Eye (tissue), 1 donor: ENCODE measurements at places on chromosomes 1 and 21.

GRCh38 chr1:244163861-244164510, 112.9 kb downstream of the ZBTB18 start:
- DNase-seq: peak; percentile 35

GRCh38 chr1:8431784-8432183, 113.9 kb downstream of the SLC45A1 start:
- DNase-seq: no peak

- DNase-seq: no peak
Measured at GRCh38 chr1:52825868-52826267, 16.7 kb upstream of the ZYG11A start.

DNA sequence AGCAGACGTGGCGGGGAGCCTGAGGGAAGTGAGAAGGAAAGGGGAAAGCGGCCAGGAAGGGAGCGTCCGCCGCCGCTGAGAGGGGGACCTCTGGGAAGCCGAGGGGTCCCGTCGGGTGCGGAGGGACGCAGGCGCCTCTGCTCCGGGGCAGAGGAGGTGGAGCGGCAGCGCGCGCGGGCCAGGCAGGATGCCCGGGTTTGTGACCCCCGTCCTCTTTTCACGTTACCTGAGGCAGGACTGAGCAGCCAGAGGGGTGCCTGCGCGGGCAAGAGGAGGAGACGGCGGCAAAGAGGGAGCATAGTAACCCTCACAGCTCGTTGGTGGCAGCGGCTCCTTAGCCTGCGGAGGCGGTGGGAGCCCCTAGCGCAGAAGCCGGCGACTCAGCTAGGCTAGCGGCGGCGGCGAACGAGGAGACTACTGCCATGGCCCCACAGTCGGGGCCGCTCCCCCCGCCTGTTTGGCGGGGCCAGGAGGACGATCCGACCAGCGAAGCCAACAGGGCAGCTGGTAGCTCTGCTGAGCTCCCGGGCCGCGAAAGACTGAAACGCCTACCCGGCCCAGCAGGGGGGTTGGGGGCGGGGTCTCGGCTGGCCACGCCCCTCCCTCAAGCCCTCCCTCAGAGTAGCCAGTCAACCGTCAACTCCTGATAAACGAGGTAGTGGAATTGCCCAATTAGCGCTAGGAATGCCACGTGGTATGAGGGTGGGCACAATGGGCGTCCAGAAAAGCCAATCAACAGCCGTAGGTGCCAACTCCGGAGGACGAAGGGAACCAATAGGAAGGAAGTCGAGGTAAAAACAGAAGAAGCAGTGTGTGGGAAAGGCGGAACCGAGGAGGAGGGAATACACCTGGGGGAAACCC, at the start of gene TESK2:
TESK2 (minus strand) TSS at position 538 of the 861 bp plus-strand sequence. CDS start 33,378 bp downstream, outside the sequence.
- peak; percentile 99 for DNase-seq

DNA sequence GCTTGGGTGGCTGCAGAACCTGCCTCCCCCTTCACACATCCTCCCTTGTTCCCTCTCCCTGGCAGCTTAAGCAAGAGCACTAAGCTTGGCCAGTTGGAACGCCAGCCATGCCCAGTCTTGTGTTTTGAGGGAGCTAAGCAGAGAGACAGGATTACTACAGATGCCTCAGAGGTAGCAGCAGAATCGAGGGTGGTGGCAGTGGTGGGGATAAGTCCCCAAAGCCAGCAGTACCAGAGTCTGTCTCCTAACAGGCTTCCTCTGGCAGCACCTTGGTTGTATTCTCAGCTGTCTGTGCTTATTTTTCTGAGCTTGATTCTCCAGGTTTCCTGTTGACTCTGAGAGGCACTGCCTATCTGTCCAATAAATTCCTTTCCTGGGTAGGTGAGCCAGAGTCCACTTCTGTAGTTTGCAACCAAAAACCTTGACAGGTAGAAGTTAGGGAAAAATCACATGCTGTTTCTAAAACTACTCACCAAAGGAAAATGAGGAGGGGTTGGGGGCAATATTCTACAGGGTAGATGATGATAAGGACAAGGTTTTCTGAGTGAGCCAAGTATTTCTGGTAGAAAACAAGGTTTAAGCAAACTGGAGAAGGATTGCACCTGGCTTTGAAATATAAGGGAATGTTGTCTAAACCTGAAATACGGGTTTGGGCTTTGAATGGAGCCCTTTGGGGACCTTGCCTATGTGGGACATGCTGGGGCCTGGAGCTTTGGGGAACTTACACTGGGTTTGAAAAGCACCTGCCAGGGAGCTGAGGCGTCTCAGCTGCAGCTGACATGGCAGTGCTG, 100.8 kb downstream of the PBX1 start:
- DNase-seq: no peak

GRCh38 chr1:27436204-27437159, 44.1 kb downstream of the GPR3 start:
- no peak for DNase-seq

DNA sequence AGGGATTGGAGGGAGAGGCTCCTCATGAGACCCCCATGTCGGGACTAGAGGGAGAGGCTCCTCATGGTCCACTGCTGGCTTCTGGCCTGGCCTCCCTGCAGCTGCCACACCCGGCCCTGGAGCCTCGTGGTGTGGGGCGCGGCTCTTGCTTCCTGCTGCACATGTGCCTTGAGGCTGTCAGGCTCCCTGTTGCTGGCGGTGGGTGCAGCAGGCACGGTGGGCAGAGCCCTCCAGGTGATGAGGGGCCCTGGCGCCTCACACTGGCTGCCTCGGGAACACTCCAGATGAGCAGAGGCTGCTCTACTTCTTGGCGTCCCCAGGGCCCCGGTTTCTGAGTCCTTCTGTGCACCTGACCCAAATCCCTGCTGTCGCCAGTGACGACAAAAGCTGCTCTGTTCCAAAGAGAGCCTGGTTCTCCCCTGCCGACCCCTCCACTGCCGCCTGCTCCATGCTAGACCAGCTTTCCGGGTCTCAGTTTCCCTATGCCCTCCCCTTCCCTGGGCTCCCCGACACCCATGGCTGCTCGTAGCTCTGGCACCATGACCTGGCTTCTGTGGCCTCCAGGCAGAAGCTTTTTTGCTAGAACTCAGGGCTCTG, 9.7 kb upstream of the ATAD3B start:
- DNase-seq: no peak

GRCh38 chr1:214187121-214187900, 93.6 kb upstream of the SMYD2 start:
- peak; percentile 76 for DNase-seq

DNA sequence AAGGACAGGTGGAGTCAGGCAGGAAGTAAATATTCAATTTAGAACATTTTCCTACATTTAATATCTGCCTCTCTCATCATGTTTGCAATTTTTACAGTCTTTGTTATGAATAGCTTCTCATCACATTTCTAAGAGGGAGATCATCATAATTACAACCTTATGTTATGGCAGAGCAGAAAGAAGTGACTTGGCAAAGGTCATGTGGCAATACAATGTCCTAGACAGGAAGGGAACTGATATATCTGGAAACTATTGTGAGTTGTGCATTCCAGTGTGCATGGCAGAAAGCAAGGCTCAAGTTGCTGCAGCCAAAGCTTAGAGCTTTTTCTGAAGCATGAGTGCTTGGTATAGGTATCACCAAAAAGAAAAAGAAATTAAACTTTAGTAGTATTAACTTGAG, 43.8 kb upstream of the PRRX1 start:
- DNase-seq: no peak

GRCh38 chr1:164735315-164736052, 176.5 kb downstream of the PBX1 start:
- DNase-seq: no peak

- DNase-seq: no peak
Measured at GRCh38 chr1:98854137-98854536, 150.5 kb downstream of the PLPPR5 start.

- DNase-seq: no peak
Measured at GRCh38 chr1:150194381-150195031, 41.4 kb downstream of the ANP32E start.

- no peak for DNase-seq
Measured at GRCh38 chr1:53608676-53609075, 130.3 kb downstream of the GLIS1 start.

- DNase-seq: no peak
Measured at GRCh38 chr1:178275553-178275952, 181.6 kb downstream of the RASAL2 start.
